ENCODE measurements at places on chromosomes 16 and 17.

DNA sequence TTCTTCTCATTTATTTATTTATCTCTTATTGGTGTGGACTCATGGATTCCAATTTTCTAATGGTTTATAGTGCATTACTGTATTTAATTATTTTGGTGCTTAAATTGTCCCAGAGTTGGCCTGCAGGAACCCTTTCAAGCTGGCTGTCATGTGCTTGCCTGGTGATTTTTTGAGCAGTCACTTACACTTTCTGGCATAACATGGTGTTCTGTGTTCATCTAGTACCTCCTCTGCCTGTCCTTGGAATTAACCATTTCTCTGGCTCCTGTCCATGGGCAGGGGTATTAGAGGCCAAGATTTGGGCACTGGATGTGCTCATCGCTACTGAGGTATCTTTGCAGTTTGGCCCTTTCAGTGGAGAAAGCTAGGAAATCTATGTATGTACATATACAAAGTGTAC is 67.0 kb downstream of the CLEC16A start:
- no peak for DNase-seq

GRCh38 chr17:73548620-73549311 is 95.5 kb downstream of the SDK2 start:
- DNase-seq, result no peak

DNA sequence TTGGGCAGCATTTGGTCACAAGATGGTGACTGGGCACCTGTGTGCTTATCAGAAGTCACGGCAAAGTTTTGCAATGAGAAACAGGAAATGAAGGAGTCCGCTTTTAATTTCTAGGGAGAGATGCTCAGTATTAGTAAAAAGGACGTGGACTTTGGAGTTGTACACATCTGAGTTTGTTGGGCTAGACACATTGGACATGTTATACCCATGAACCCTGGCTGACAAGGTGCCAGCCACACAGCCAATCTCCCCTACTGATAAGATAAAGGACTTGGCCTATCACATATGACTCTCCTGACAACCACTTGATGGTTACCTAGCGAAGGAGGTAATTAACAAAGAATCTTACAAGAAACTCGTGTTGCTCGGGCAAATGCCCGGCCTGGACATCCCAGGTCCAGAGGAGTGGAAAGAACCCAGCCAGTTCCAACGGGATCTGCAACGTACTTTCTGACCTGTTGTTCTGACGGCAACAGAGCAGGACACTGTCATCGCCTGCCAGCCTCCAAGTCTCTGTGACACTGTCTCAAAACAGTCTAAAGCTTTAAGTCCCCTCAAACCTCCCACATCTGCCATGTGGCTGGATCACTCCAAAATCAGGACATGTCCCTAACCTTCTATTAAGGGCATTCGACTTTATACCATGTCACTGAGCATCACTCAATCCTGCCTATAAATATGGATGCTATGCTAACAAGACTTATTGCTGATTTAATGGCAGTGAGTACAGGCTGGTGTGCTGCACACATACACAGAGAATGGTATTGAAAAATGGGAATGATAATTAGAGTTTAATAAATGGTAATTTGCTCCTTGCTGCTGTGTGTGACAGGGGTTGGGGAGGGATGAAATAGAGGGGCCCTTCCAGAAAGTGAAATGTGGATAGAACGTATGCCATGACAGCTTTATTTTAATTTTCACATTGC is 47.6 kb upstream of the LYRM9 start:
- no peak for DNase-seq

GRCh38 chr16:2749936-2750335 is 2.5 kb upstream of the SRRM2 start:
- DNase-seq, result no peak

DNA sequence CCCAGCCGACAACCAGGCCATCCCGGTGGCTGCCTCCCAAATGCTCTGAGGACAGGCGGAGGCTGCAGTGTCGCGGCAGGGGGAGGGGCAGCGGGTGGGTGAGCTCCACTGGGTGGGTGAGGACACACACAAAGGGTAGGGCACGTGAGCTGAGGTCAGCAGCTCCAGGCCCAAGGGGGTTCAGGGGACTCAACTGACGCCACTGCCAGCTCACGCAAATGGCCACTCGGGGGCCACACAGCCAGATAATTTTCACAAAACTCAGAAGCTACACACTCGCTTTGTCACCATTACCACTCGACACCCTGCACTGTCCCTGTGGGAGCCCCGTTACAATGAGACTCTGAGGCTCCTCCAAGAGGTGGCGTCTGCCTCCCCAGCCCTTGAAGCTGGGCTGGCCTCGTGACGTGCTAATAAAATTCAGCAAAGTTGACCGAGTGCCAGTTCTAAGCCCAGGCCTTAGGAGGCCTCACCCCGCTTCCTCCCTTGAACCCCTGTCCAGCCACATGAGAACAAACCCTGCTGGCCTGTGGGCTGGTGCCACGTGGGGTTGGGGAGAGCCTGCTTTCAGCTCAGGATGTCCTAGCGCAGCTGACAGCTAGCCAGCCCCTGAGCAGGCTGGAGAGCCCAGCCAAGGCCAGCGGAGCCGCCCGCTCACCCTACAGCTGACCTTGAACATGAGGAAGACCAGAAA is 56.9 kb downstream of the RMI2 start:
- no peak for DNase-seq

GRCh38 chr16:56983211-56983751 is 6.1 kb upstream of the NLRC5 start:
- no peak for DNase-seq

DNA sequence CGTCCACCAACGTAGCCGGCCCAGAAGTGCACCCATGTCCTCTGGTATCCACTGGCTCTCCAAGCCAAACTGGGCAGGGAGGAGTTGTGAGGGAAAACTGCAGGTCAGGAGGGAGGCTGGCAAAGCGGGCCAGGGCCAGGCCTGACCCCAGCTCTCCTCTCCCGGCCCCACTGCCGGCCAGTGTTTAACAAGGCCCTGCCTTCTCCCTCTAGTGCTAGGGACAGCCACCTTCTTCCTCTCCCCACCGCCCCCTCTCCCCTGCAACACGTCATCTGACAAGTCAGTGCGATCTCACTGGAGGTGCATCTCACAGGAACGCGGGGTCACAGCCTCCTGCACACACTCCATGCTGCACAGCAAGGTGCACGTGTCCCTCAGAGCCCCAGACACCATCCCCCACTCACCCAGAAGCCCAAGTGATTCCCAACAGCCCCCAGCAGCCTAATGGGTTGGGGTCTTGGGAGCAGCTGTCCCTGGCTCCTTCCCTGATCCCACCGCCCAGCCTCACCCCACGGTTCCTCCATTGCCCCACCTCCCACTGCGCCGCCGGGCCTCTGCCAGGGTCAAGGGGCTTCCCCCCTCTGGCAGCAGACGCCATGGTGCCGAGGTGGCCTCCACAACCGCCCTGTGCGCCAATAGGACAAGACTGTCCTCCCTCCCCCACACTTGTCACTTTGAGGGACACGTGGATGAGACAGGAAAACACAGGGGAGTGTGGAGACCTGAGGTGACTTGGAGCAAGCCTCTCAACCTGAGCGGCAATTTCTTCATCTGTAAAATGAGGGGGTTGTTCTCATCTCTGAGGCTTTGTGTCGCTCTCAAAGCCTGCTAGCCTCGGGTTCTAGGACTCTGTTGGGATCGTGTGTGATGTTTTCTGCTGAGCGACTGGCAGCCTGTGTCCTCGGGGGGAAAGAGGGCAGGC is 1.1 kb upstream of the ACE start:
- DNase-seq, result no peak

DNA sequence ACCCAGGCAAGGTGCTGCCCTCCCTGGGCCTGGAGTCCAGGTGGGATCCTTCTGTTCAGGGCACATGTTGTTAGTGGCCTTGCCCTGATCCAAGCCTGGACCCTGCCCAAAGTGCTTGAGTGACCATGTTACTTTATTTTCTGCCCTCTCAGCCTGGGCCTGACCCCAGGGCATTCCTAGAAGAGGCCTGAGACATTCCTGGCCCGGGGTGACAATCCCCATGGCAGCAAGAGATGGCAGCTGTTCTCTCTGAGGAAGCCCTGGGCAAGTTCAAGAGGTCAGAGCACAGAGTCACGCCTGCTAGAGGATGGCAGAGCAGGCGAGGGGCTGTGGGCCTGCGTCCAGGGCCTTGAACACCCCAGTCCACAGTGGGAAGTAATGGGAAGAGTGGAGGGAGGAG is 5.0 kb downstream of the CDH16 start:
- DNase-seq, result no peak

- no peak for DNase-seq
These were observed 50.9 kb downstream of the HELZ start for GRCh38 chr17:67194134-67194533.

GRCh38 chr17:63701868-63702720 is 2.2 kb upstream of the LIMD2 start:
- DNase-seq, result no peak

All from lower leg skin (tissue), 4 donors.